ENCODE measurements at places on chromosomes 5 and 9.
A peak's percentile ranks its signal among the peaks of the same experiment; 100 is the strongest.

DNA sequence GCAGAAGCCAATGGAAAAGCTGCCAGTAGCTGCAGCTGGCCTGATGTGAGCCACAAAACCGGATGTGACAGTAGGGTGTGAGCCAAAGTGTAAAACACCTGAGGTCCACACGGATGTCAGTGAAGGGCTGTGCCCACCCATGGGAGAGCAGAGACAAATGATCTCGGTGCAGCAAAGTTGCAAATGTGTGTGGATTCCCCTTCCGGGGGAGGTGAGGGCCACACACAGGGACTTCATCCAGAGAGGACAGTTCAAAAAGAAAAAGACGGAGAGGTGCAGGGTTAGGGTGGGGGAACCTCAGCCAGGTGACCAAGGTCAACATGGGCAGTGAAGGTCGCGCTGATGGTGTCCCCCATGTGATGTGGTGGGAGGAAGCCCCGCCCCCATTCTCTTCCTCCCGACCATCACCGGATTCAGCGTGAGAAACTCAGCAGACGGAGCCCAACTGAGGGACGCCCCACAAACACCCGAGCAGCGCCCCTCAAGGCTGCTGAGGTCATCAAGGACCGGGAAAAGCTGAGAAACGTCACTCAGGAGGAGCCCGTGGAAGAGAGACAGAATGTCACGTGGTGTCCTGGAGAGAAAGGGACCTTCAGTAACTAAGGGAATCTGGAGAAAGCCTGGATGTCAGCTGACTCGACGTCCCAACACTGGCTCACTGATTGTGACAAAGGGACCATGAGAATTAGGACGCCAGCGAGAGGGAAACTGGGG, 11.4 kb upstream of the PTGDS start:
- no peak for DNase-seq

- no peak for DNase-seq
Observed at GRCh38 chr9:69397384-69398214, 72.6 kb downstream of the ENTREP1 start.

DNA sequence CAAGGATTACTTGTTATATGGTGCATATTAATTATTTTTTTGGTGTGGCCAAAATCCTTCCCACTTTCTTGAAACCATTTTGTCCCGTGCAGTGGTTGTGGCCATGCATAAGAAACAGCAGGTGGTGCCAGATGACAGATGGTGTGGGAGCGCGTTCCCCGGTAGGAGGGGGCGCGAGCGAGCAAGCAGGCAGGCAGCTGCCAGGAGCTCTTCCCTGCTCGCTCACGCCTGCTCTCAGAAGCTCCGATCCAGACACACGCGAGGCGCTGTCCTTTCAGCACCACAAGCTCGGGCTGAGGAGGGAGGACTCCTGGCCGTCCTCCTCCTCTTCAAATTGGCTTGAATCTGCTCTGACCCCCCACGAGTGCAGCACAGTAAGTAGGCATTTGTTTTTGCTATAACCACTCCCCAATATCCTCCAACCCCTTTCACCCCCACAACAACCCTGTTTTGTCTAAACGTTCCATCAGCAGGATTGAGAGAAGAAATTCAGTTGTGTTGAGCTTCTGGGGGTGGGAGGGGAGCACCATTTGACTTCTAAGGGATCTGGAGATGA, at the start of gene NSG2:
TSS of gene NSG2 (plus strand) at position 237 of the 556 bp plus-strand sequence. CDS start 1,050 bp downstream, outside the sequence.
- DNase-seq = no peak

- no peak for DNase-seq
Observed at GRCh38 chr9:76932757-76933156, 26.8 kb upstream of the PRUNE2 start.

- no peak for DNase-seq
Observed at GRCh38 chr5:2257326-2258244, 374.9 kb upstream of the IRX4 start.

GRCh38 chr5:43141211-43141610, 20.5 kb downstream of the ZNF131 start:
- no peak for DNase-seq

DNA sequence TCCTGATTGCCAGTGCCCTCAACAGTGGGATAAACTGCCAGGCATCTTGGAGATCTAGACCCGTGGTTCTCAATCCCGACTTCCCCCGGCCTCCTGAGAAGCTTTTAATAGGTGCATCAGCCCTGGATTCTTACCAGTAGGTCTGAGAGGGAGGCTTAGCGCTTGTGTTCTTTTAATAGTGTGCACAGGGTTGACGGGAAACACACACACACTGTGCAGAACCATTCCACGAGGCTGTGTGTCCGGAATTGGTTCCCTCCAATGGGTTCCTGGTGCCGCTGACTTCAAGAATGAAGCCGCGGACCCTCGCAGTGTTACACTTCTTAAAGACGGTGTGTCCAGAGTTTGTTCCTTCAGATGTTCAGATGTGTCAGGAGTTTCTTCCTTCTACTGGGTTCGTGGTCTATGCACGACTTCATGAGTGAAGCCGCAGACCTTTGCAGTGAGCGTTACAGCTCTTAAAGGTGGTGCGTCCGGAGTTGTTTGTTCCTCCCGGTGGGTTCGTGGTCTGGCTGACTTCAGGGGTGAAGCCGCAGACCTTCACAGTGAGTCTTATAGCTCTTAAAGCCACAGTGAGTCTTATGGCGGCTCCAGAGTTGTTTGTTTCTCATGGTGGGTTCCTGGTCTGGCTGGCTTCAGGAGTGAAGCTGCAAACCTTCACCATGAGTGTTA, 46.6 kb upstream of the PRSS3 start:
- peak; percentile 24 for DNase-seq

- DNase-seq = no peak
Observed at GRCh38 chr9:100640447-100641050, 62.7 kb downstream of the CAVIN4 start.

GRCh38 chr5:74426506-74426905, 214.0 kb downstream of the ENC1 start:
- DNase-seq = no peak

DNA sequence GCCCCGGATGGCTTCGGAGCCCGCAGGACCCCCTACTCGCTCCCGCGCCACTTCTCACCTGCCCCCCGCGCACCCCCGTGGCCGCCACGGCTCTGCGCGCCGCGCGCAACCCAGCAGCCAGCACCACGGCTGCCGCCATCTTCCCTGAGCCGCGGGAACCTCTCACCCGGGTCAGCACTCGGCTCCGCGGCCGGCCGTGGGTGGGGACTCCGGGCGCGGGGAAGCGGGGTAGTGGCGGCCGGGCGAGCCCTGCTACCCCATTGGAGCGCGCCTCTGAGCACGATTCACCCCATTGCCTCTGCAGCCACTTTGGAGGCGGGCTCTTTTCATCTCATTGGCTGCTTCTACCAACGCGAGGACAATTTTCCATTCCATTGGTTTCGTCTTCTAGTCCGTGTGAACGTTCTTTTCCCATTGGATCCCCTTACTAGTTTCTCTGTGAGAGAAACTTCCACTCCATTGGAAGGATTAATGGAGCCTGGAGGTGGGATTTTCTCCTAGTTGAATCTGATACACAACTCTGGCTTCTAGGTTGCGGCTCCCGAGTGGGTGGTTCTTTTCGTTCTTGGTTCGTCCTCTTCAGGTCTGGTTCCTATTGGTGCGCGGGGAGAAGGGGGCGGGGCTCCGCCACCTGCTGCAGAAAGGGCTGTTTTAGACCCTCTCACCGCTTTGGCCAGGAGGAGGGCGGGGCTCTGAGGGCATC, at the start of gene HINT2:
TSS of gene HINT2 (minus strand) at position 202 of the 703 bp plus-strand sequence. CDS start at position 139, 63 bp downstream.
- peak; percentile 94 for DNase-seq

DNA sequence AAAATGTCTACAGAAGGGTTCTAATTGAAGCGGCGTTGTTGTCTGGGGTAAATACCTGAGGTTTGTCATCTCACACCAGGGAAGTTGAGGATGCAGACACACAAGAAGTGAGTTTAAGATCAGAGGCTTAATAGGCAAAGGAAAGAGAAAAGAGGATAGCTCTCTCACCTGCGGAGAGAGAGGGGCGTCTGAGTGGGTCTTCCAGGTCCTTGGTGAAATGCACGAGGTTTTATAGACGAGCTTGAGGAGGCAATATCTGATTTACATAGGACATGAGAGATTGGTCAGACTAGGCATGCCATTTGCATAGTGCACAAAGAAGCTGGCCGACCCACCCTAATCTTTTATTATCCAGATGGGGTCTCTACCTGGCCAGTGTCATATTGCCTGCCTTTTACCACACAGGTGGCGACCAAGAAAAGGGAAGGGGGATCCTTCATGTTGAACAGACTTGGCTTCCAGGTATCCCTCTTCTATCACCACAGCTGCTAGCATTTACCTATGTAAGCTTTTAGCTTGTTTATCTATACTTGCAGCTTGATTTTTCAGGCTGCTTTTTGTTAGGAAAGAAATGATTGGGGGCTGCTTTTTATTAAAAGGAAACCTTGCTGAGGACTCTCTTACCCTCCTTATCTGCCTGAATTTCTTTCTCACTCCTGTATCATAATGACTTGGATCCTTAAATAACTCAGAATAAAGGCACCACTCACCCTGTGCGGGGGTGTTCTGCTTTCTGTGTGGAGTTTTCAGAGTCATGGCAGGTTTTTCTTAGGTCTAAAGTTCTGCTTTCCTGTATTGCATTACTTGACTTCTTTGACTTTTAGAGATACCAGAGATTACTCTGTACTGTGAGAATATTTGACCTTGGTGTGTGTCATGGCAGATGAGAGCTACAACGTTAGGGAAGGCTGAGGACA, 9.4 kb upstream of the GLT6D1 start:
- DNase-seq = no peak

- no peak for DNase-seq
Observed at GRCh38 chr5:171603591-171603990, 182.0 kb upstream of the SMIM23 start.

DNA sequence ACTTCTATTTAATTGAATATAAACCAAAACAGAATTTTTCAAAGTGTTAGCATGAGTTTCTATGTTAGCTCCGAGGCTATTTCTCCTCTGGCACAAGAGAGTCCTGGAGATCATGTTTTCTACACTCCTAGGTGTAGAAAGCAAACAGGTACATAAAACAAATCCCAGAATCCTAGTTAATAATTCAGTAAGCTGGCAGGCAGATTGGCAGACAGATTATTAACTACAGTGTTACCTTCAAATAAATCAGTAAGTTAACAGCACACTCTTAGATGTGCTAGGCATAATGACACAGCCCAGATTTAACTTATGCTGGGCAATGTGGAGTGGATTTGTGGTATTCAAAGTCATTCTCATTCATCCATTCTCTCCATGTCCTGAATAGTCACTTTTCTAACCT, 282.8 kb upstream of the RPS23 start:
- no peak for DNase-seq

DNA sequence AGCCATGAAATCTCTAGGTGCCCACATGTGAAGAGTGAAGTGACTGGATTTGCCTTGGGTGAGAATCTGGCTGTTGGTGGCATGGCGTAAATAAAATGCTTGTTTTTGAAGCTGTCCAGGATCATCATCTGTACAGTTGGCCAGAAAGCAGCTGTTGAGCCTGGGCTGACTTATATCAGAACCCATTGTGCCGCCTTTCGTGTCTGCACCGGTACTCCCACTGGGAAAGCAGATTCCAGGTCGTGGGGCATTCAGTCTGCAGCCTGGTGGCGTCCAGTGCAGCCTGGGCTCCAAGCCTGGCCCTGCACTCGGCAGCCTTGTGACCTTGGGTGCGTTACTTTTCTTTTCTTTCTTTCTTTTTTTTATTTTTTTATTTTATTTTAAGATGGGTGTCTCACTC, 27.8 kb downstream of the PRRC2B start:
- no peak for DNase-seq

GRCh38 chr5:84364043-84364442, 20.6 kb downstream of the EDIL3 start:
- DNase-seq = no peak

- no peak for DNase-seq
Observed at GRCh38 chr9:135507104-135508035, 6.9 kb downstream of the MRPS2 start.

DNA sequence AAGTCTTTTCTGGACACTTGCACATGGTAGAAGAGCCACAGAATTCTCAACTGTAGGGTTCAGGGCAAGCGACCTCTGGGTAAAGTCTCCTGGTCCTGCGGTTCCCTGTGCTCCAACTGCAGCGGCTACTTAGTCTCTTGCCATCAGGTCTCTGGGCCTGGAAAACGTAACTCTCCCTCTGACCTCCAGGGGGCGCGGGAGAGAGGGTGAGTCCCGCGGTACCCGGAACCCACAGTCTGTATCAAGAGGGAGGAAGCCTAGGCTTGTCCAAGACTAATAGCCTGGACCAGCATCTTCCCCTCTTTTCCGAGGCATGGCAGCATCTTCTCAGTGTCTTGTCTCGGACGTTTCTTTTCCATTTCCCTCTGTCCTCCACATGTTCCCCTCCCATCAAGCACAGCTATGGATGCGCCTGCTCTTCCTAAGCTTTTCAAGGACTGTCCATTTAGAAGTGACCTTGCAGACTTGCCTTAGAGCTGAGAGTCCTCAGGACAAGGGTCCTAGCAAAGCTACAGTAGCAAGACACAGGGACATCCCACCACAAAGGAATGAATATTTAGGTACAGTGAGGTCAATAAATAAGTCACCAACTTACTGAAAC, 59.3 kb downstream of the FSTL4 start:
- DNase-seq = no peak

DNA sequence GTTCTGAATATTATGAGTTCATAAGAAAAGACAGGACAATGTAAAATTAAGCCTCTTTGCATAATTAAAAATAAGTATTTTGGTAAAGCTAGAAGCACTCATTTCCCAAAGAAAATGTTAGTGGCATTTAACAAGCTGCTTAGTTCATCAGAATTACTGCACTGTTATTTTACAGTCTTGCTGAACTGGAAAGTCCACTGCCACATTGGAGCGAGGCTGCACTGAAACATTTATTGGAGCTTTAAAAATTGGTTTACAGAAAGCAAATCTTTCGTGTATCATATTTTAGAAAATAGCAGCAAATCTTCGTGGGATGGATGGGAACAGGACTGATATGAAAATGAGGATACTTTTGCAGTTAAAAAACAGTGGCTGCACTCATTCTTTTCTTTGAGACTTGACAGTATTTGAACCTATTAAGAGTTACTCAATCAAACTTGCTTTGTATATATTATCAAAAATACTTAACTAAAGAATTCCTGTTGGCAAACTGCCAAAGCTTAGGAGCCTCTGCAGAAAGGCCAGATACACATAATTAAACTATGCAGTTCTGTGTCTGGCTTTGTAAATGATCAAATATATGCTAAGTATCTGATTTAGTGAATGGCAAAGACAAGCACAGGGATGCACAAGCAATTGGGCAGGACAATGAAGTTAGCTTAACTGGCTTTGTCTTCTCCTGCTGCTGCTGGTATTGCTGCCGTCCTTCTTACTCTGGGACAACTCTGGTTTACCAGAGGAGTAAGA, 16.5 kb upstream of the FBXL7 start:
- DNase-seq = no peak

GRCh38 chr9:27441741-27442070, 82.4 kb upstream of the IFNK start:
- no peak for DNase-seq

All from stimulated activated CD8-positive, alpha-beta memory T cell treated with anti-CD3 and anti-CD28 coated beads, Interleukin-7, amount 100 ng/mL, for 1 hour (primary cell).